ENCODE measurements at places on chromosomes 6 and 20. TPM values are rescaled to one million over a fixed set of nuclear protein-coding genes. Genes with fewer than 3 reads are reported as not detected.
A peak's percentile ranks its signal among the peaks of the same experiment; 100 is the strongest.

DNA sequence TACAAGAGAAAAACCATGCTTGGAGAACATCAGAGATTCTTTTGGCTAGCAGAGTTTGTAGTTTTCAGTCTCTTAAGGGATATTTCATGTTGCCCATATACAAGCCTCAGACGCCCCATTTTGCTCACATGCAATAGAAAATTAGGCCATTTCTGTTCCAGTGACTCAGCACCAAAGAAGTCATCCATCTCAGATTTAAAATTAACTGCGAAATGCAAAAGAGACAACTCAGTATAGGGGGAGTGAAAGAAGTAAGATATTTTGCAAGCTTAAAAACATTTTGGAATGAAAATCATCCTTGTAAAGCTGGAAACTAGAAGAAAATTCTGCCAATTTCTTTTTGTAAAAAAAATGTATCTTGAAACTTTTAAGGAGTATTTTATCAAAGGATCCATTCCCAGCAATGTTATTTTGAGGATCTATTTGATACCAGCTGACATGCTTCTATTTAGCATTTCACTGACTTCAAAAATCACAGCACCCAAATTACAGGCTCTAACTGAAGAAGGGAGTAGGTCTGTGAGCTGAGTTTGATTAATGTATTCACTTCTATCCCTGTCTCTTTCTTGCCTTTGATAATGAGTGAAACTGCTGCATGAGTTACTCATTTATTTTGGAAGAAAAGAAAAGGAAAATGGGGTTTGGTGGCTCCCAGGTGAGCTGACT, 223.7 kb upstream of the SULF2 start:
- H3K36me3 ChIP-seq = no peaks in the 10 kb centered on the region
- no peak for DNase-seq
- H3K27me3 ChIP-seq = peaks cover 23% of the 10 kb centered on the region
- H3K4me1 ChIP-seq = no peaks in the 10 kb centered on the region

The C6orf52 gene
- 2.4 TPM for total RNA-seq

DNA sequence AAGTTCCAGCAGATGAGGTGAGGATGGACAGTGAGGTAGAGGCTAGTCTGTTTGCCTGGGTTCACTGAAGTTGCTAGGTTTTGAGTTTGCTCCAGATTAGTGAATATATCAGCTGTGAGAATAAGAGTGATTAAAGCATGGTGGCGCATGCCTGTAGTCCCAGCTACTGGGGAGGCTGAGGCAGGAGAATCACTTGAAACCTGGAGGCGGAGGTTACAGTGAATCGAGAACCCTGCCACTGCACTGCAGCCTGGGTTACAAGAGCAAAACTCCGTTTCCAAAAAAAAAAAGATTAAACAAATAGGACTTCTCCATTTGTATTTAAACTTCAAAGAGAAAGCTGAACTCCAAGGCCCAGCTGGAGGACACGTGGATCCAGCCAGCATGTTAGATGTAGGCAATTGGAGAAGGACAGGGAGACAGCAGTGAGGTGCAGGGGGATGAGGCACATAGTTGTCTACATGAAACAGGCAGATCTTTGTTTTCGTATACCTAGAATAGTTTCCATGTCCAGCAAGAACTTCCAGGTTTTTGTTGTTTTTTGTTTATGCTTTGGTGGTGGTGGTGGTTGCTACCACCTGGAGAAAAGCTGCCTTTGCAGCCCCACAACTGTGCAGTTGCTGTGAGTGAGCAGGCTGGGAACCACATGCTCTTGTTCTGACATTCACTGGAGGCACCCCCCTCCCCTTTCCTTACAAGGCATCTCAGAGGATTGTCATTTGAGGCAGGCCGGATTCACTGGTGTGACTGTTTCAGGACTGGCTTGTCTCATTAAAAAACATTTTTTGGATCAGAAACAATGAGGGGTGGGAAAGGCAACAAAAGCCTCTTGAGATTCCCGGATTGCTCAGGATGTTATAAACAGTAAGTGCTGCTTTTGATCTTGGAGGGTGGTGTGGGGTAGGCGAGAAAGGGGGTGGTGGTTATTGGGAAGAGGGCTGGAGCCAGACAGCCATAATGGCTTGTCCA, 72.3 kb downstream of the JARID2 start:
- DNase-seq = peak; percentile 55
- H3K27ac ChIP-seq = peak overlapping the region; percentile 67
- peak overlapping the region; percentile 20 for H3K4me3 ChIP-seq
- H3K36me3 ChIP-seq = peaks cover 8% of the 10 kb centered on the region
- peaks cover 96% of the 10 kb centered on the region for H3K4me1 ChIP-seq

The SOBP gene
- total RNA-seq = 0.24 TPM

The QKI gene
- 44.2 TPM for total RNA-seq

DNA sequence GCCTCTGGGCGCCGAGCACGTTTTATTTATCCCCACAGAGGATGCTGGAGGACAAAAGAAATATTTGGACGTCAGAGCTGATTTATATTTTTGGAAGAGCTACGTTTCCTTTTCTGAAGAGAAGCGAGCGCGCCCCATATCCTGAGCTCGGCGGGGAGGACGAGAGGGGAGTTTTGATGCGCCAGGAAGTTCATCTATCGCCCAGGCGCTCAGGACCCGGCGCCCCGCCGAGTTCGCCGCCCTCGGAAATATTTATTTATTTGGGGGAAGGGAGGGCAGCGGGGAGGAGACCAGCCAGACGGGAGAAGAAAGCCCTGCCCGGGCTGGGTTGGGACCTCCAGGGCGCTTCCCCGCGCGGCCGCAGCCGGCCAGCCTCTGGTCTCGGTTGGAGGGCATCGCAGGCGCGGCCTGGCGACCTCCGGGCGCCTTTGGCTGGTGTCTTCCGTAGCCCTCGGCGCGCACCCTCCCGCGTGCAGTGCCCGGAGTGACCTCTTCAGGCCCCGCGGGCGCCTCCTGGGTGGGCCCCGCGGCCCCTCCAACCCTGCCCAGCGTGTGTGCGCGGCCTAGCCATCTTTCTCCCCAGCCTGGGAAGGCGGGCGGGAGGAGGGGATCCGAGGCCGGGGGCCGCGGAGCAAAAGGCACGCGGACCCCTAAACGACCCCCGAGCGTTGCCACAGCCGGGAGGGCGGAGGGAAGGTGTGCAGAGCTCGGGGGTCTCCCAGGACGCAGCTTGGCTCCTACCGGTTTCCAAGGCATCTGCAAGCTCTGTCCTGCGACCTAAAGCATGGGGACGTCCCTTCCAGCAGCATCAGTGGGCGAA, 5.4 kb upstream of the FOXF2 start:
- H3K27ac ChIP-seq = no peak overlapping the region
- H3K4me1 ChIP-seq = peaks cover 36% of the 10 kb centered on the region
- H3K27me3 ChIP-seq = peaks cover 76% of the 10 kb centered on the region
- H3K4me3 ChIP-seq = no peak overlapping the region
- no peak for DNase-seq
- H3K36me3 ChIP-seq = no peaks in the 10 kb centered on the region

- DNase-seq = no peak
- peaks cover 6% of the 10 kb centered on the region for H3K36me3 ChIP-seq
- no peaks in the 10 kb centered on the region for H3K27me3 ChIP-seq
- no peak overlapping the region for H3K4me3 ChIP-seq
- peaks cover 7% of the 10 kb centered on the region for H3K4me1 ChIP-seq
- no peak overlapping the region for H3K27ac ChIP-seq
Measured at GRCh38 chr6:3981917-3982316, 97.0 kb downstream of the FAM217A start.

- DNase-seq = no peak
- H3K27me3 ChIP-seq = no peaks in the 10 kb centered on the region
- no peak overlapping the region for H3K4me3 ChIP-seq
- peaks cover 2% of the 10 kb centered on the region for H3K4me1 ChIP-seq
Measured at GRCh38 chr20:8449123-8449522, 317.1 kb downstream of the PLCB1 start.

The SLC22A7 gene
- not detected for total RNA-seq

The CCN5 gene
- not detected for total RNA-seq

GRCh38 chr6:89640804-89641203, 2.3 kb upstream of the LYRM2 start:
- H3K27ac ChIP-seq = no peak overlapping the region
- H3K27me3 ChIP-seq = no peaks in the 10 kb centered on the region
- no peak overlapping the region for H3K4me3 ChIP-seq
- H3K4me1 ChIP-seq = peaks cover 32% of the 10 kb centered on the region

GRCh38 chr6:151524059-151524458, 30.2 kb downstream of the CCDC170 start:
- H3K4me3 ChIP-seq = no peak overlapping the region
- H3K4me1 ChIP-seq = no peaks in the 10 kb centered on the region
- DNase-seq = no peak
- no peak overlapping the region for H3K27ac ChIP-seq
- peaks cover 5% of the 10 kb centered on the region for H3K27me3 ChIP-seq

- peaks cover 3% of the 10 kb centered on the region for H3K4me1 ChIP-seq
- no peaks in the 10 kb centered on the region for H3K36me3 ChIP-seq
- peaks cover 5% of the 10 kb centered on the region for H3K27me3 ChIP-seq
- no peak overlapping the region for H3K4me3 ChIP-seq
- H3K27ac ChIP-seq = no peak overlapping the region
Measured at GRCh38 chr6:144912474-144912873, 627.3 kb downstream of the UTRN start.

- H3K4me3 ChIP-seq = peak within 1 kb of the TSS; percentile 49
- no peak within 1 kb of the TSS for H3K27ac ChIP-seq
- H3K4me1 ChIP-seq = peaks cover 11% of the 10 kb centered on the region
- H3K27me3 ChIP-seq = peaks cover 39% of the 10 kb centered on the region
- no peaks in the 10 kb centered on the region for H3K36me3 ChIP-seq
Measured at GRCh38 chr6:123803504-123804013, at the start of gene NKAIN2. Gene NKAIN2, plus strand, starts transcription at chr6:123803865.

The CDKAL1 gene
- total RNA-seq = 23.1 TPM

The RFX6 gene
- total RNA-seq = not detected

The CGA gene
- total RNA-seq = not detected
